Inflammatory macrophage (primary cell): ENCODE measurements at places on chromosomes 12 and 14.

GRCh38 chr14:105023791-105024480, 3.1 kb upstream of the CDCA4 start:
- DNase-seq: no peak

- peak; percentile 20 for DNase-seq
These were observed 6.0 kb downstream of the GPR132 start for GRCh38 chr14:105059035-105059924.

- DNase-seq: peak; percentile 49
These were observed 72.4 kb upstream of the GZMB start for GRCh38 chr14:24706351-24706750.

DNA sequence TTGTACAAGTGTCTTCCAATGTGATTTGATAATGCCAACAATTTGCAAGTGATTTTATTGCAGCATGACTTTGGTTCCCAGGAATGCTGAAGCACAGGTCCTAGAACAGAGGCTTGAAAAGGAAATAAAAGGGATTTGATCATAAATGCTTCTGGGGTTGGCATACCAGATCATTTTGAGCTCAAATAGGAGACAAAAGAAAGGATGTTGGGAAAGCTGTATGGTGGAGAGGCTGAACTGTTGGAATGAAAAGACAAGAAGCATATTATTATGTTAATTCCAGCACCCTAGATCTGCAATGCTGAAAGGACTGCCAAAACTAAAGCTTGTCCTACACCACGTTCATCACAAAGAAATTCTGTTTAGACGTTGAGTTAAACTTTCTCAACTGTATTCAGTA, 143.1 kb downstream of the BICD1 start:
- DNase-seq: no peak

- no peak for DNase-seq
These were observed 33.4 kb downstream of the TMTC1 start for GRCh38 chr12:29750131-29750927.

DNA sequence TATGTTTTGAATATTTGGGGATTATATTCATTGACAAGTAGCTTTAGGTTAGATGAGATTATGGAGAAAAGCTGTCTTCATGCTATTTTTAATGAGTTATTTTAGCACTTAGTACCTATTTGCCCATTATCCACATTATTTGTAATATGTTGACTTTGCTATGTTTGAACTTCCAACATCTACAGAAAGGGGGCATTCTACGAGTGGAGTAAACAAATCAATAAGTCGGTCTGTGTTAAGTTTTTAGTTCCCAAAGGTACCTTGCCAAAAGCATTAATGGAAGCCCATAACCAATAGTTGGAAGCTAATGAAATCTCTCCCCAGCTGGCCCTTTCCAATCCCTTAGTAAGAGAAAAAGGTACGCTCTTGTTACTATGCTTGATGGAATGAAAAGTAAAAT, 250.0 kb upstream of the E2F7 start:
- DNase-seq: no peak

GRCh38 chr14:51269634-51270033, 29.6 kb downstream of the TMX1 start:
- DNase-seq: no peak

DNA sequence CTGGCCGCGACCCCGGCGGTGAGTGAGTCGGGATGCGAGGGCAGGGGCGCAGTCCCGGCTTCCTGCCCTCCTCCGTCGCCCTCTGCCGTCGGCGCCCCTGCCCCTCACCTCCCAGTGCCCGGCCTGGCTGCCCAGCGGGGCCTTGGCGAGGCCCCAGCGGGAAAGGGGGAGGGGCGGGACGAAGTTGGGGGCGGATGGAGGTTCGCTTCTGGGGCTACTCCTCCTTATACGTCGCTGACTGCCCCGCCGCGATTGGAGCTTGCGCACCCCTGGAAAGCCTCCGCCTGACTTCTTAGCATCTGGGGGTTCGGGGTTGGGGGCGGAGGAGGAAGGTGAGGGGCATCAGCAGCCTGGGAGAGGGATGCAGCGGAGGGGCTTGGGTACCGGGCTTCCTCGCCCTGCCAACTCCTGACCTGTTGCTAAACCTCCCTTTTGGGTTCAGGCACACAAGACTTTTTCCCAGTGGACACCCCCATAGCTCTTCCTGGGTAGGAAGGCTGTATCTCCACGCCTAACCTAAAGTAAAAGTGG, 406 bp downstream of the TMEM263 start:
- peak; percentile 47 for DNase-seq

- DNase-seq: no peak
These were observed 881 bp upstream of the SOS2 start for GRCh38 chr14:50232276-50232642.

- no peak for DNase-seq
These were observed 24.1 kb downstream of the SNRPF start for GRCh38 chr12:95882873-95883272.

DNA sequence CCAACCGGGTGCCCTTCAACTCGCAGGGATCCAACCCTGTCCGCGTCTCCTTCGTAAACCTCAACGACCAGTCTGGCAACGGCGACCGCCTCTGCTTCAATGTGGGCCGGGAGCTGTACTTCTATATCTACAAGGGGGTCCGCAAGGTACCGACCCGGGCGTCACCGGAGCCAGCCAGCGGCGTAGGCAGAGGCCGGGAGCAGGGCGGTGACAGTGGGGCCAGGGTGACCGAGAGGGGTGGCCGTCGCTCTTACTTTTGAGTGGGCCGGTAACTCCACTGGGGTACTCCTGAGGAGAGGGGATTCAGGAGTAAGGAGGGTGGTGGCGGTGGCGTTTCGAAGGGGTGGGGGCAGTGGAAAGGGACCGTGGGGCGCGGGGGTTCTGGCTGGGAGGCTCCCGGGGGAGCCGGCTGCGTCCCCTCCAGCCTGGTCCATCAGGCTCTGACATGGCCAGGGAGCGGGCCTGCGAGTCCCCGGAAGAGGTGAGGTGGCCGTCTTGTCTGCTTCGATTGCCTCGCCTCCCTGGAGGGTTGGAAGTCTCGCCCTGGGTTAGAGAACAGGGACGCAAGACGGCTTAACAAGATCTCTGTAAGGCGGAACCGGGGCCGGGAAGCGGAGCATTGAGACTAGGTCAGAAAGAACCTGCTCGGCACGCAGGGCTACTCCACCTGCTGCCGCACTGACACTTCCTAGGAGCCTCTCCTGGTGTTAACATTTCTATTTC, 491 bp downstream of the WDR20 start:
- peak; percentile 10 for DNase-seq

DNA sequence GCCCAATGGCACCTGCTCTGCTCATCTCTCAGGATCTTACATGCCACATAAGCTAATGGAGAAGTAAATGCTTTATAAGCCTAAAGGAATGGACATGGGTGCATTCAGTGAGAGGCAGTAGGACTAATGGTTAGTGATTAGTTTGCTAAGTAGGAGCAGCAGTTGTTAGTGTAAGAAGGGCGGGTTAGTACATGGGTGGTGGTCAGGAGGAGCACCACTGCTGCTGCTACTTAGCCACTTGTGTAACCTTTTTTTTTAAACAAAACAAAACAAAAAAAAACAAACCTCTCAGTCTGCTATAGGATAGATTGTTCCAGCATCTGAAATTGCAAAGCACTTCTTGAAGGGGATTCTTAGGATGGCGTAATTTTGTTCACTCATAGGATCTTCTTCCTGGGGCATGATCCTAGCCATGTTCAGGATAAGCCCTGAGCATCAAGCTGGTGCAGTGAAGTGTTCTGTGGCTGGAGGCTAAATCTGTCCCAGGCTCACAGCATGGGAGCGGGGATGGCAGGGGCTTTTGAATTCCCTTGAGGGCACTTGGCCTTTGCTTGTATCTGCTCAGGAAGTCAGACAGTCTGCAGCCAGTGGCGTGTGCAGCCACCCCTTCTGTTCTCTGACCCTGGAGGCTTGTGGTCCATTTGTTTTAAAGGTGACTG, 63.6 kb downstream of the CHST11 start:
- no peak for DNase-seq

DNA sequence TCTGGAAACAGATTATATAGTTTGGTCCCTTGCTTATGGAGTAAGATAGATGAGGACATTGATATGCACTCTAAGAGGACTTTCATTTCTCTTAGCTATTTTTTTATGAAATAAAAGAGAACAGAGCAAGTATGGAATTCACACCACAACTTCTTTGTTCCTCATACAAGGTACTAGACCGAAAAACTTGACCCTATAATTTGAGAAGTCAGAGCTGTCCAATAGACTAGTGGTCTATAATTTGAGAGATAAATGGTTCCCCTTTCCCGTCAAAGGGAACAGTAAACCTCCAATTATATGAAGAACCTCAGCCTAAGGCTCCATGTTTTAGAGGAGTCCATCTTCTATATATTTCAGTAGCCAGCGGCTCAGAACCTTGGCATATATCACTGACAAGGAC, 58.5 kb upstream of the HIF1A start:
- peak; percentile 57 for DNase-seq

DNA sequence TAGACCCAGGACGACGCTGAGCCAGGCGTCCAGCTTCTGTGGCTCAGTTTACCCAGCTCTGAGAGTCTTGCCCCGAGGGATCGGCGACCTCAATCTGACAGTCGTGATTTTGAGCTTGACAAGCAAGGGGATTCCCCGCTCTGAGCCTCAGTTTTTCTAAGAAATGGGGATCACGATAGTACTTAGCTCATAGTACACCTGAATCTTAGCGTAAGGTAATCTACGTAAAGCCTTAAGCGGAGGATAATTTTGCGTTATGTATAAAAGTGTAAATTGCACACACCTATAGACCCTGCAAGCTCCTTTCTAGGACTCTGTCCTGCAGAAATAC, 285 bp downstream of the MVK start:
- DNase-seq: no peak

- DNase-seq: no peak
These were observed 54.5 kb downstream of the FLRT2 start for GRCh38 chr14:85584481-85584880.

DNA sequence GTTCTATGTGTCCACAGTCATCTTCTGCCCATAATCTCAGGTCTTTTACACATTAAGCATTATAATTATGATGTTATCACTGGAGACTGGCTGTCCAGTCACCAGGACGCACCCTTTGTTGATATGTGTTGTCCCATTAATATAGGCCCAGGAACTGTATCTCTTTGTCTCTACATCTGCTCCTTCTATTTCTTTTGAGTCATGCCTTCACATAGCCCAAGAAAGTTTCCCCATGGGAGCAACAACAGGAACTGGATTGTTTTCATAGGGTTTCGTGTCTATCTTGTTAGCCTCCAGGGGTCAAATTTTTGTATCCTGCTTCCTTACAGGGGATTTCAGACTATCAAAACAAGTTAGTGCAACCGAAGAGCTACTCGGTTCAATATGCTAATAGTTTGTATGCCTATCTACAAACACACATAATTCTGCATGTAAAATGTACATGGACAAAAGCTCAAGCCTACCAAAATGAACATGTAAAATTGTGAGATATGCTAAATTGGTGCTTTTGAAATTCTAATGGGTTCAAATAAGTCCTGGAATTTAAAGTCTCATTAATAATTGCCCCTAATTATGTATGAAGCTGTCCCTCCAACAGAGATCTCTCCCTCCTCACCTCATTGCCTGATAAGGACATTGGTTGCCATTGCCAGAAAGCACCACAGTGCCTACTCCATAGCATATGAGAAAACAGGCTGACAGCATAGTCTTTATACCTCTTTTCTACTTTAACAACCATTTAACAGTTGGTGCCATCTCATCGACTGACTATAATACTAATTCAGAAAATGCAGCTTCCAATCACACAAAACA, 99.8 kb upstream of the DIO2 start:
- no peak for DNase-seq

DNA sequence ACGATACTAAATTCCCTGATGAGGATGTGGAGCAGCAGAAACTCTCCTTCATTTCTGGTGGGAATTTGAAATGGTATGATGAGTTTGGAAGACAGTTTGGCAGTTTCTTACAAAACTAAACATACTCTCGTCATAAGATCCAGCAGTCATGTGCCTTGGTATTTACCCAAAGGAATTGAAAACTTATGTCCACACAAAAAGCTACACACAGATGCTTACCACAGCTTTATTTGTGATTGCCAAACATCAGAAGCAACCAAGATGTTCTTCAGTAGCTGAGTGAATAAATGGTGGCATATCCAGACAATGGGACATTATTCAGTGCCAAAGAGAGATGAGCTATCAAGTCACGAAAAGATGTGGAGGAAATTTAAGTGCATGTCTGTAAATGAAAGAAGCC, 10.7 kb upstream of the APOLD1 start:
- DNase-seq: no peak

DNA sequence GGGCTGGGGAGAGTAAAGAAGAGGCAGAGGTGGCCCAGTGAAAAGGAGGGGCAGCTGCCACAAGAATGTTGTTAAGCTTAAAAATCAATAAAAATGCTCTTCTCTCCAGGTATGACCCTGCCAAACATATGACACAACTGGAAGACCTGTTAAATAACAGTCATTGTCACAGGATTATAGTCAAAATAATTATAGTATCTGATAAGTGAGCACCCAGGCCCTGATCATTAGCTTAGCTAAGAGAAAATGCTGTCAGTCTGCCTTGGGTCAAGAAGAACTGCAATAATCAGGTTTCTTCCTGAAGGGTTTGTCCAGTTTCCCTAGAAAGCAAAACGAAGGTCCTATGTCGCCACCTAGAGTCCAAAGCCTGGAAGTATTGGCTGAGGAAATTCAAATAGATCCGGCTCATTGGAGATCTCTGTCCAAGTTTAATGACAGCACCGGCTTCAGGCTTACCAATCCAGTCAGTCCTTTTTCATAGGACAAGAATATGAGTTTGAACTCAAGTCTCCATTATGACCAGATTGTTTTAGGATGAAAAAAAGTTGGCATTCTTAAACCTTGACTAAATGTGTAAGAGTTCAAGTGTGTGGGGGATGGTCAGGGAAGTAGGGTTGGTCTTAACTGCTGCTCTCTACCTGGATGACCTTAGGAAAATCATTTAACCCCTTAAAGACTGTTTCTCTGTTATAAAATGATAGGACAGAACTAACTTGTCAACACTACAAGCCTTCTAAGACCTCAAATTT, 22.5 kb upstream of the NKX2-8 start:
- DNase-seq: peak; percentile 65

DNA sequence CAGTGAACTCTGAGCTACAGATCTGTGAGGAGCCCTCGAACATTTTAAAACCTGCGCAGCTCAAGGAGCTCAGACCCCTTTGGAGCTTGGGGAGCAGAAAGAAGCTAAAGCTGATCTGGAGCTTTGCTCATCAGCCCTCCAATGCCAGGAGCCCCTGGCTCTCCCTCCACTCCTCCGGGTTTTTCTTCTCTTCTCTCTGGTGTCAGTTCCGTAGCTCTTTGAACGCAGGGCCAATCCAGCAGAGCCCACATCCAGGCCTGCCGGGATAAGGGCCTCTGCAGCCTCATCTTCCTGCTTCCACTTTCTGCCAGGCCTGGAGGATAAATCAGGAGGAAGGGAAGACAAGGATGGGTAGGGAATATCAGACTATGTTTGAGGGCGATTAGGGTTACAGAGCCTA, 6.0 kb downstream of the HOXC4 start:
- DNase-seq: no peak

DNA sequence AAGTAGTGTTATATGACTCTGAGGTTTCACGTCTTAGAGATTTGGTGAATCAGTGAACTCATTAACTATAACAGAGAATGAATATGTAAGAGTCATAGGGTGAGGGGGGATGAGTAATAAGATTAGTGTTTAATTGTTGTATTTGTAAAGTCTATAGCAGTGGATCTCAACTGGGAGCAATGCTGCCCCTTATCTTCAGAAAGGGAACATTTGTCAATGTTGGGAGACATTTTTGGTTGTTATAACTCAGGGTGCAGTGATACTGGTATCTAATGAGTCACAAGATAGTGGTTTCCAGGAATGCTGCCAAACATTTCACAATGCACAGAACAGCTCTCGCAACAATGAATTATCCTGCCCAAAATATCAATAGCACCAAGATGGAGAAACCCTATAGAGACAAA, 1193.7 kb downstream of the GALC start:
- peak; percentile 18 for DNase-seq

- no peak for DNase-seq
These were observed 503.8 kb upstream of the RPL10L start for GRCh38 chr14:47155395-47155794.

- DNase-seq: peak; percentile 38
These were observed 242.0 kb upstream of the MDGA2 start for GRCh38 chr14:47917344-47917954.
